Fibroblast of villous mesenchyme (primary cell): ENCODE measurements at places on chromosomes 3 and 15.

- DNase-seq = peak; percentile 82
Observed at GRCh38 chr3:197345390-197345789, 47.0 kb upstream of the DLG1 start.

GRCh38 chr15:78454992-78455391 lies 17.0 kb downstream of the IREB2 start:
- DNase-seq = no peak

DNA sequence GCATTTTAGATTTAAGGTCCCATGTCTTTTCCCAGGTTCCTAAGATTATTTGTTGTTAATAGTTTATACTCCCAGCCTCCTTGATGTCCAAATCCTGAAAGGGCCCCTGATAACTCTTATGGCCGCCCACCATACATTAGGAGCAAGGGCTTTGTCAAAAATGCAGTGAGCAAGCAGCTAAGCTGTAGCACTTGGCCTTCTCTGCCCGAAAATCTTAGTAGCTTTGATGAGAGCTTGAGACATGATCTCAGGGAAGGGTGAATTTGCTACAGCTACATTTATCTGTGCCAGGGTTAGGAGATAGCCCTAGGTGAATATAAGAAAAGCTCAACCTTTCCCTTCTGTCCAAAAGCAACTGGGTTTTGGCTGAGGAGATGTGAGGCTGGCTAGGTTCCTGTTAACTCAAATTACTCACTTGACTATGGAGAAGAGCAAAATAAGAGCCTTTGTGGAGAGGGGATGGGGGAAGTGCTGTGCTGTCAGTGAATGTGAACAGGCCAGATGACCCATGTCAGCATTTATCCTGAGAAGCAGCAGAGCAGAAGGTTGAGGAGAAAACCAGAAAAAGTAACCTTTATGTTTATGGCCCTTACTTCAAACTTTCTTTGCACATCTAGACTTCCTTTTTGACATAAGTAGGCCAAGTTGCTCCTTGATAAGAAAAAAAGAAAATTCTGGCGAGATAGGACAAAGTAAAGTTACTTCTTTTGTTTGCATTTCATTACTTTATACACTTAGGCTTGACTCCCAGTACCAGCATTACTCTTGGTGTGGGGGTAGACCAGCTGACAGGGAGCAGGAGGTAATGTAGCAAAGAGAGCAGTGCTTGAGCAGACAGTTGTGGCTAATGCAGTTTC lies 21.1 kb downstream of the MAPK6 start:
- peak; percentile 54 for DNase-seq

DNA sequence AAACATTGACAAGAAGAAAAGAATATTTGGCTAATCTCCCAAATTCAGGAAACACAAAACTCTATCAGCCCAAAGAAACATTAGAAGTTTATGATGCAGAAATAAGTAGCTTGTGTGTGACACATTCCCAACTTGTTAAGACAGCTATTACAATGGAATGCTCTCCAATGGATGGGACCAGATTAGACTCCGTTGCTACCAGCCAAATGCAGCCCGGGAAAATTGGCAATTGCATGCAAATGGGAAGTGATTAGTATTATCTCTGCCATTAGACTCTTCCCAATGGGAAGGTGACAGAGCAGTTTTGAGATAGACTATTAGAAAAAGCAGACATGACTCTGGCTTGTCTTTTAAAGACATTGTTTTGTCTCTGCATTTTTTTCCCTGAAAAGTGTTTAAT lies 37.4 kb upstream of the KCNMB2 start:
- no peak for DNase-seq

DNA sequence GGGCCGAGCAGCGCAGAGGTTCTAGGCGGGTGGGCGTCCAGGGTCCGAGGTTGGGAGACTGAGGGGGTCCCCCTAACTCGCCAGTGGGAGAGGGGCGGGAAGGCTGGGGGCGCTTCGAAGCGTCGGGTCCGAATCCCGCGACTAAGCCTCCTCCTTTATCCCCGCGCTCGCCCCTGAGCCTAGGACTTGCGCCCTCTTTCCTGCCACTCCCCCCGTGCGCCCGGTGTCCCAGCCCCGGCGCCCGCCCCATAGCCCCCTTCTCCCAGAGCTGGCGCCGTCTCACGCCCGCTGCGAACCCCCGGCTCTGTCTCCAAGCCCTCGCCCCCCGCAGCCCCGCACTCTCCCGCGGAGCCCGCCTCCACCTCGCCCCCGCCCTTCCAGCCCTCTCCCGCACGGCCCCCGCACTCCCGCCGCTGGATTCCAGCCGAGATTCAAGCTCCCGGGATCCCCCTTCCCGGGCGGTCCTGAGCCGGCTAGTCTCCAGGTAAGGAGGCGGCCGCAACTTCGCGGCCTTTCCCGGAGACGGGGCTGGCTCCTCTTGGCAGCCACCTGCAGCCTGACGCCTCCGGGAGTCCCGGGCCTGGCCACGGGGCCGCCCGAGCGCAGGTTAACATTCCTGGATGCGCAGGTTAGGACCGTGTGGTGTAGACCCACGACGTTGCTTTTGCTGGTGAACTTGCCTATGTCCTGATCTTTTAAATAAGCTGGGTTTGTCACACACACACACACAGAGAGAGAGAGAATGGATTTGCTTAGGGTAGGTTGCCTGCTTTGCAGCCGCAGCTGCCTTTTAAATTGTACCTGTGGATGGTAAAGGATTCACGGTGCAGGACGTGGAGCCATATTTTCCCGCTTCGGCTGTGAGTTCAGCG lies 563 bp downstream of the PXYLP1 start:
- no peak for DNase-seq

GRCh38 chr15:48834756-48835155 lies 23.9 kb upstream of the CEP152 start:
- DNase-seq = no peak

- no peak for DNase-seq
Observed at GRCh38 chr3:25027650-25028049, 400.4 kb upstream of the RARB start.
